ENCODE measurements at places on chromosomes 7 and 10.

DNA sequence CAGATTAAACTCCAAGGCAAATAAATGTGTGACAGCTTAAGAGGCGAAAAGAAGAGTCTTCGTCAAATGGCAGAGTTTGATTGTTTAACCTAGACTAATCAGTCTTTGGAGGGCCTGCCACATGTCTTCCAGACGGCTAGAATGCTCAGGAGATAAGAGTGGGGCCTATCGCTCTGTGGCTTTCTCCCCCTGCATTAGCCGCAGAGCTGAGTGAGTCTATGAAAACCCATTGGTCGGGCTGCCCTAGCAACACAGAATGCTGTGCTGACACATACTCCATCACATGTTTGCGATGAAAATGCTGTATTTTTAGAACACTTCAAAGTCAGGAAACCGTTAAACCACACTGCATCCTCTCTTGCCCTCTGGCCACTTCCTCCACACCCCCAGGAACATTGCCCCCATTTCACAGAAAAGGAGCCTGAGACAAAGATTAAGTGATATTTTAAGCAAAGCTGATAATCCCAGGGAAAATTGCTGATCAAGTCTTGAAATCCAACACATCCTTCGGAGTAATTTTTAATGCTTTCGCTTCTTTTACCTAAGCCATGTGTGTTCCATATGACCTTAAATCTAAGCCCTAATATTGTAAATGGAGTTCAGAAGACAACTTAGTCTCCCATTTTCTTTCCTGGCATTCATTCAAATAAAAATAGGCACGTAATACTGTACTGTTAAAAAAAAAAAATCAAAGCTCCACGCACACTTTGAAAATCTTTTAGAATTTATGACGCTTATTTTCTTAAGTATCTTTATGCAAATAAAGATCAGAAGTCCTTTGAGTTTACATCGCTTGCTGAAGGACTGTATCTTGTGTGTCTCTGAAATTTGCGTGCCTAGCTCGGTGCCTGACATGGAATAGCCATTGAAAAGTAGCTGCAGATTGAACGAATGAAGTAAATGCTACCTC lies 161.2 kb downstream of the CELF2 start:
- no peak for DNase-seq

GRCh38 chr10:112708461-112708860 lies 241.6 kb upstream of the TCF7L2 start:
- DNase-seq: no peak

- no peak for DNase-seq
Measured at GRCh38 chr10:131845505-131846239, 55.1 kb upstream of the PPP2R2D start.

DNA sequence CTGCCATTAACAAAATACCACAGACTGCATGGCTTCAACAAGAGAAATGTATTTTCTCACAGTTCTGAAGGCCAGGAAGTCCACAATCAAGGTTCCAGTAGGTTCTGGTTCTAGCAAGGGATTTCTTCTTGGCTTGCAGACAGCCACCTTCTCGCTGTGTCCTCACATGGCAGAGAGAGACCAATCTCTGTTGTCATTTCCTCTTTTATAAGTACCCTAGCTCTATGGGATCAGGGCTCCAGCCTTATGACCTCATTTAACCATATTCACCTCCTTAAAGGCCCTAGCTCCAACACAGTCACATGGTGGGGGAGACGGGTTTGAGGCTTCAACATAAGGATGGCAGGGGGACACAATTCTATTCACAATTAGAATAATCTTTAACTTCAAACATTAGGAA lies 23.6 kb downstream of the ABI1 start:
- DNase-seq: no peak
